ENCODE measurements at places on chromosomes 5 and 9. TPM values are rescaled to one million over a fixed set of nuclear protein-coding genes. Genes with fewer than 3 reads are reported as not detected.
A peak's percentile ranks its signal among the peaks of the same experiment; 100 is the strongest.

DNA sequence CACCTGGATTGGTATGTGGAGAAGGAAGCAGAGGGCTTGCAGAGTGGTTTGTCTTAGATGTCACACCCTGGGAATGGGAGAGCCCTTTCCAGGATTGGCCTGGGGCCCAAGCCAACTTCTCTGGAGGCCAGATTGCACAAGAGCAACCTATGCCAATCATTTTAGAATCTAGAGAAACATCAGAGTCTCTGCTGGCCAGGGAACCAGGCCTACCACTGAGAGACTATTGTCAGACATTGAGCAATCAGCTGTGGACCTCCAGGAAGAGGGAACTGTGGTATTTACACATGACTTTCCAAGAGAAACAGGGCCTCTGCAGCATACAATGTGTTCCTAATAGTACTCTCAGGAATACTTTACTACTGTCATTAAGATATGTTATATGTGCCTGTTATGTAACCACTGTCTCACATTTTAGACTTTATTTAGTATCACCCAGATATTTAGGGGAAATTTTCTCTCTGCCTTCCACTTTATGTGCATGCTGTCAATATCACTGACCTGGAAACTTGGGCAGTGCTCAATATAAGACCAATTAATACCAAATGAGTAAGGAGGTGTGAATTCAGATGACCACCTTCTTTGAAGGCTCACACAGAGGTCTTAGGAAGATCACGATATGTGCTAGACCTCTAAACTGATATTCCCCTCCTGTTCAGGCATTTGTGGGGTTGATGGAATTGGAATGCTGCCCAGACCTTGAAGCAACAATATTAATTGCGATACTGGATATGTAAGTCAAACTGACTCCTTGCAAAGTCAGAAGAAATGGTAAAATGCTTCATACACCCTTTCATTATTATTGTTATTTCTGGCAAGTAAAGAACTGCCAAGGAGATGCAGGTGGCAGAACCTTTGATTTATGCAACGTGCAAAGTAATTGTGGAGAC, 20.5 kb upstream of the CCL28 start:
- DNase-seq: peak; percentile 85

- no peak for DNase-seq
These were observed 173.0 kb downstream of the PCSK1 start for GRCh38 chr5:96260009-96260408.

GRCh38 chr5:33888587-33888986, 3.2 kb downstream of the ADAMTS12 start:
- no peak for DNase-seq

GRCh38 chr9:6495466-6495865, 82.5 kb downstream of the UHRF2 start:
- no peak for DNase-seq

GRCh38 chr9:7081065-7081600, 323.4 kb downstream of the KDM4C start:
- DNase-seq: no peak

DNA sequence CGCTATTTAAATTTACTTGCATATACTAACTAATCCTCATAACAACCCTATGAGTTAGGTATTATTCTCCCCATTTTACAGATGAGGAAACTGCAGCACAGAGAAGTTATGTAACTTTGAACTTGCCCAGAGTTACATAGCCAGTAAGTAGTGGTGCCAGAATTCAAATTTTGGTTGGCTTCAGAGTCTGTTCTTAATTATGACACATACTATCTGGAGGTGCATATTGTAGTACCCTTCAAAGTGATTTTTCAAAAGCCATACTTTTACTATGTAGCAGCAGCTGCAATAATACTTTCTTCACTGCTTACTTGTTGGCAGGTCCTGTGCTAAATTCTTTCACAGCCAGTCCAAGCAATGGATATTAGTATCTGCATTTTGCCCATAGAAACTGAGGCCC, 16.4 kb downstream of the MAN2A1 start:
- DNase-seq: no peak

- no peak for DNase-seq
These were observed 159.3 kb downstream of the GABBR2 start for GRCh38 chr9:98549401-98549800.

- DNase-seq: peak; percentile 49
These were observed 200.2 kb downstream of the DAB2IP start for GRCh38 chr9:121851641-121852091.

DNA sequence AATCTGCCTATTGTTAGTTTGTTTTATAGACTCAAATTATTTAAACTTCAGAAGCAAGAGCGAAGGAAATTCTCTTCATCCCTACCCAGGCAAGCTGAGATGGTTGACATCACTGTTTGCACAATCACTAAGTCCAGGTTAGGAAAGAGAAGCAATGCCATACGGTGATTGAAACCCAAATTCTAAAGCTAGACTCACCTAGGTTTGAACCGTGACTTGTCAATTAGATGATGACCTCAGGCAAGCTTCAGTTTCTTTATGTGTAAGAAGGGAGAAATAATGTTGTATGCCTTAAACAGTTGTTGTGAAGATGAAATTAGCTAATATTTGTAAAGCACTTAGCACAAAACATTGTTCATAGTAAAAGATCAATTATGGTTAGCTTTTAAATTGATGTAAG, 96.5 kb upstream of the ANKRD55 start:
- DNase-seq: no peak

DNA sequence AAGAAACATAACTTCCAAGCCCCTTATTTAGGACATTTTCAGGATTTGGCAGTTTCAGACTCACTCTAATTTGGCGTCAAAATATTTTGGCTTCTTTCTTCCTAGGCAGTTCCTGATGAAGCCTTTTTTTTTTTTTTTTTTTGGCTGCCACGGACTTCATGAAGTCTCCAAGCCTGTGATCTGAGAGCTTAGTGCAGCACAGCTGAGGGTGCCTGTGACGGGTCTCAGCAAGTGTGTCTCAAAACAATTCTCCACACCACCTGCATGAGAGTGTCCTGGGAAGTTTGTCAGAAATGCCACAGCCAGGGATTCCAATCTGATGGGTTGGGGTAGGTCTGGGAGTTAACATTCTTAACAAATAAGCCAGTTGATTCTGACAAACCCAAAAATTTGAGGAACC, 6.0 kb upstream of the ESM1 start:
- DNase-seq: no peak

DNA sequence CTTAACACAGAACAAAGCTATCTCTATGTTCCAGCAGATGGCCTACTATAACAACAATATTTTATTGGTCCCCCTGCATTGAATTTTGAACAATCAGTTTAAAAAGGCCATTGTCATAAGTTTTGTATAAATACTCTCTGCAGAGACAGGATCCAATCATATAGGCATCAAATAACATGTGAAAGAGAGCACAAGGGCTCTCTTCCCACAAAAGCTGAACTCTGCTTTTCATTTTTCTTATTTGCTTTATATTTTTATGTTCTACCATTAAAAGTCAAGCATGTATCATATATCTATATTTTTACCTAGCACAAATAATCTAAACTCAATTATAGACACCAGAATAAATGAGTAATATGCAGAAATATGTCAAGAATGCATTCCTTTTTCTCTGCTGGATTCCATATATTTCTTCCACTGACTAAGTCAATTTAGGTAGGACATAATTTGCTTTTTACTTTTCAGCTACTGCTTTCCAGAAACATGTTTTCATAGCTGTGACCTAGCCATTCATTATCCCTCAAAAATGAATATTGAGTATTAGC, 143.6 kb downstream of the CDH9 start:
- DNase-seq: no peak

- no peak for DNase-seq
These were observed 160.6 kb downstream of the NFIB start for GRCh38 chr9:14153310-14153720.

DNA sequence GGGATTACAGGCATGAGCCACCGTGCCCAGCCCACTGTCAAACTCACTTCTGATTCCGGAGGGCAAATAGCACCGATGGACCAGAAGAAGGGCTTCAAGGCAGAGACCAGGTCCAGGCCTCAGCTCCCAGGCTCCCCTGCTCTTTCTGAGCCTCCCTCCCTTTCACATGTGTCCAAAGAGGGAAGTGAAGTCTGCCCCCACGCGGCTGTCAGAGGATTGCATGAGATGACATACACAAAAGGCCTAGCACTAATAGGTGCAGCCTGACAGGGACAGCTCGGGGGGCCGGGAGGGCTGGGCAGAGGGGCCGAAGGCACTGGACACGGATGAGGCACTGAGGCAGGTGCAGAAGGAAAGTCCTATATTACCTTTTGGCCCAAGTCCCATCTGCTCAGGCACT, 16.1 kb downstream of the FBP1 start:
- DNase-seq: no peak

- DNase-seq: no peak
These were observed 50.4 kb downstream of the ROR2 start for GRCh38 chr9:91899594-91899993.

- DNase-seq: no peak
These were observed 48.2 kb downstream of the XRCC4 start for GRCh38 chr5:83125560-83125959.

- no peak for DNase-seq
These were observed 950.1 kb upstream of the CTNND2 start for GRCh38 chr5:12854386-12854785.

GRCh38 chr5:135533794-135534193, 2.0 kb downstream of the NEUROG1 start:
- no peak for DNase-seq

GRCh38 chr5:66639037-66639436, 42.8 kb downstream of the MAST4 start:
- no peak for DNase-seq

DNA sequence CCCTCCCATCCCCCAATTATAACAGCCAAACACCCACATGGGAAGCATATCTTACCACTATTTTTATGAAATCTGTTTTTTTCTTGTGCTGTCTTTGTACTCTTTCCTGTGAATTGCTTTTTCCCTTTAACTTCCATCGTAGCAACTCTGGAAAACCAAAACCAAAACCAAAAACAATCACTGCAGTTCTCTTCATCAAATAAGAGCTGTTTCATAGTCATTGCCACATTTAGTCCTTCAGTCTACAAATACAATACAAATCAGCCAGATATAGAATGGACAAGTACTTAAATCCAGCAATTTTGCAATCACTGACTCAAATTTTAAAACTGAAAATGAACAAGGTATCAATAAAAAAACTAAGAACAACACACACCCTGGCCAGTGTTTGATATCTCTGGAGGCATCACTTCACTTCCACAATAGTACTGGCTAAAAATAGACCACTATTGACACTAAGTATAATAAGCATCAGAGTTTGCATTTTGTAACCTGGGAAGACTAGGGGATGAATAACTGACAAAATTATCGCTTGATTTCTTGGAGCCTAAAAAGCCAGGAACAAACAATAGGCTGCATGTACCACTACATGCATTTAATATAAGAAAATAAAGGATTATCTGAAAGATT, 5.4 kb downstream of the PUM3 start:
- DNase-seq: no peak

GRCh38 chr5:36570301-36571095, 35.9 kb upstream of the SLC1A3 start:
- no peak for DNase-seq

DNA sequence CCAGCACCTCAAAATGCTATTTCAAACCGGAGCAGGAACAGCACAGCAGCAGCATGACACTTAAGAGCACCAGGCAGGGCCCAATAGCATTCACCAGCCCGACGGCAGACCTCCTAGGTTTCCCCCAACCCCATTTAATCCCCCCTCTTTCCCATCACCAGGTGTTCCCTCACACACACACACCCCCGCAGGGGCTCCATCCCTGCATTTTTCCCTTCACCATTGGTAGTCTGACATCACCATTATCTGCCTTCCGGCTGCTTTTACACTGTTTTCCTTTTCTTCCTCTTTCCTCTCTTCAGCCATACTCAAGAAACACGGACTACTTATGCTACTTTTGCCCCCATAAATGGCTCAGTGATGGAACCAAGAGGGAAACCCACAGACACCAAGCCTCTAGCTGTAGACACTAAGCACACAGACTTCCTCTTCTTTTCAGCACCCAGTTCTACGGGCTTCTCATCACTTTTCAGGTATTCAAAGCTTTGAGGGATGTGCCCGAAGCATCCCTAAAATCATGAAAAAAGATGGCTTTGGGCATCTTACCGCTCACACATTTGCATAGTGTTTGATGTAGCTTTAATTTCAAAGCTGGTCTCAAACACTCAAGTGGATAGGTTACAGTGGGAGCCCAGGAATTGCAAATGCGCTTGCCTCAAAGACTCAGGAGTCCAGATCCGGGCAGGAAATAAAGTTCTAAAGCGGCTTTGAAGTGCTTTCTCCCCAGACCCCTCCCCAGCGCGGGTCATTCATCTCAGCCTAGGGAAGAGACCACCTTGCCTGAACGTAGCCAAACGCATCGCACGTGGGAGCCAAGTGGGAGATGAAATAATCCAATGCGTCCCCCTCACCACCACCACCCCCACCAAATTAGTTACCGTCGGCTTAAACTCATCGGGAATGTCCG, 141.5 kb downstream of the TSSK1B start:
- DNase-seq: no peak

- DNase-seq: no peak
These were observed 1417.0 kb upstream of the ACO1 start for GRCh38 chr9:30967476-30967875.

- DNase-seq: peak; percentile 61
These were observed 198.8 kb downstream of the AUH start for GRCh38 chr9:91162784-91163443.

DNA sequence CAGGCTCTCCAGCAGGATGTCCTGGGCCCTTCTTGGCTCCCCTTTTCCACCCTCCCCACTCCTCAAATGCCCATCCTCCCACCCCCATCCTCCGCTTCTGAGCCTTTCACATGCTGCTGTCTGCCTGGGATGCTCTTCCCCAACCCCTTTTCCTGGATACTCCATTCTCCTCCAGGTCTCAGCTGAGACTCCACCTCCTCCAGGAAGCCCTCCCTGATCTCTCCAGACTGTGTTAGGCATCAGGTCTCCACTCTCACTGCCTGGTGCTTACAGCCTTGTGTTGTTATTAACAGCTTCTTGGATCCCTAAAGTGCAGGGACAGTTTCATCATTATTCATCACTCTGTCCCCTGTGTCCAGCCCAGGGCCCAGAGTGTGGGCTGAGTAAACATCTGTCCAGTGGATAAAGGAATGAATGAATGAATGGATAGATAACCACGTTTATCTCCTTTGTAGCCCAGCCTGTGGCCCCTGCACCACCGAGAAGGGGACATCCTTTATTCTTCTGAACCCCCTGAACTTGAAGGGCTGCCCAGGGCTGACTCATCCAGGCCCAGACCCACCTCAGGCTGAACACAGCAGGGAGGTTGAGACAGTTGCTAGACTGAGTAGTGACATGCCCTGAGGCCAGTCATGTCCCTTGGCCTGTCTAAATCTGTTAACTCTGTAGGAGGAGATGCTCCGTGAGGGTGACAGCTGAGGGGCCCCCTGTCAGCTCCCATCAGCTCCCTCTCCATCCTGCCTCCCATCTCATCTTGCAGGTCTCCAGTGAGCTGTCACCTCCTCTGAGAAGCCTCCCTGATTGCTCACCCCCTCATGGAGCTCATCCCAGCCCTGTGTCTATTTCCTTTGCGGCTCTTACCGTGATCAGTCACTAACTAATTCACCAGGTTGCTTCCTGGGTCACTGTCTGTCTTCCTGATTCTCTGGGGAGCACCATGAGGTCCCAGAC, 14.6 kb upstream of the LAMC3 start:
- DNase-seq: no peak

- no peak for DNase-seq
These were observed 458.4 kb downstream of the KDM4C start for GRCh38 chr9:7216004-7216841.

The COL5A1 gene
- 79.4 TPM for total RNA-seq

The BTNL9 gene
- 105 TPM for total RNA-seq

The PCDHB12 gene
- total RNA-seq: 6.6 TPM

The IQGAP2 gene
- total RNA-seq: 57.5 TPM

The IFNA17 gene
- total RNA-seq: not detected

The GPR150 gene
- 0.49 TPM for total RNA-seq

The TXNDC8 gene
- not detected for total RNA-seq

The ADAMTS12 gene
- 6.9 TPM for total RNA-seq

The SLC6A3 gene
- total RNA-seq: not detected

All from sciatic nerve (tissue), 2 donors.